Stimulated activated CD4-positive, alpha-beta T cell treated with anti-CD3 and anti-CD28 coated beads, Interleukin-15, amount 100 ng/mL, for 48 hours (primary cell): ENCODE measurements at places on chromosomes 13 and 19.

- DNase-seq = no peak
Observed at GRCh38 chr19:31676271-31677004, 327.2 kb upstream of the TSHZ3 start.

DNA sequence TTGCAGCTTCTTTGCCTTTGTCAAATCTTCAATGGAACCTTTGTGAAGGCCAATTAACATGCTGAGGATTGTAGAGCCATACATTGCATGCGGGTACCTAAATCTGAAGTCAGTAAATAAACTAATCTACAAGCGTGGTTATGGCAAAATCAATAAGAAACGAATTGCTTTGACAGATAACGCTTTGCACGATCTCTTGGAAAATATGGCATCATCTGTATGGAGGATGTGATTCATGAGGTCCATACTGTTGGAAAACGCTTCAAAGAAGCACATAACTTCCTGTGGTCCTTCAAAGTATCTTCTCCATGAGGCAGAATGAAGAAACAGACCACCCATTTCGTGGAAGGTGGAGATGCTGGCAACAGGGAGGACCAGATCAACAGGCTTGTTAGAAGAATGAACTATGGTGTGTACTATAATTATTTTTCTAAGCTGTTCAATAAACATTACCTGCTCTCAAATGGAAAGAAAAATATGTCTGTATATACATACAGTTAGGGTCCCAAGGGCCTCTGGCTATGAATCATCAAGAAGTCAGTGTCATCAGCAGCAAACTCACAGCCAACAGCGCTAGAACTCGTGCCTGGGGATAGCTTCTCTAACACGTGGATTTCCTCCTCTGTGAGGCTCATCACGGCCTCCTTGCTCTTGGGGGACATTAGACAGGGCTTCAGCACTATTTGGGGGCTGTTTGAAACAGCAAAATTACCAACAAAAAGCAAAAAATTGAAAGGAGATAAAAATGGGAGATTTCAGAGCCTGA, 2.9 kb upstream of the CD70 start:
- no peak for DNase-seq

DNA sequence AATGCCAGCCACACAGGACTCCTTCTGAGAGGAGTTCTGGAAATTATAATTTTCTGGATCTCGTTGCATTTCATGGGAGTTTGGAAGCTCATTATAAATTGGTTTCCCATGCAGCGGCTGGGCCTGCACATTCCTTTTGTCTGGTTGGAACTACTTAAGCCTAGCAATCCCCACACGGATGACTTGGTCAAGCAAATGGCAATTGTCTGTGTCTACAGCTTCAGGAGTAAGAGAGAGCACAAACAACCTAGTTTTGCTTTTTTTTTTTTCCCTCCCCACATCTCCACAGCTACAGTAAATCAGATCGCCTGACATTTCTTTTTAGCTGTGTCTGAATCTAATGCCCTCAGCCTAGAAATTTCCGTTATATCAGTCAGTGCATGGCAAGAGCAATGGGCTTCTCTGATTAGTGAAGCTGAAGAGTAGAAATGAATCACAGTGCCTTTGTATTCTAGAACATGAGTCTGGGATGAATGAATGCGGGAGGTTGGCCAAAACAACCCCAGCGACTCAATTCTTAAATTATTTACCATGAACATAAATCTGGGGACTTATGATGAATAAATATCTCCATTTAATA, 15.1 kb downstream of the PCDH8 start:
- no peak for DNase-seq

GRCh38 chr19:19655051-19655594, 8.4 kb downstream of the ATP13A1 start:
- DNase-seq = no peak

DNA sequence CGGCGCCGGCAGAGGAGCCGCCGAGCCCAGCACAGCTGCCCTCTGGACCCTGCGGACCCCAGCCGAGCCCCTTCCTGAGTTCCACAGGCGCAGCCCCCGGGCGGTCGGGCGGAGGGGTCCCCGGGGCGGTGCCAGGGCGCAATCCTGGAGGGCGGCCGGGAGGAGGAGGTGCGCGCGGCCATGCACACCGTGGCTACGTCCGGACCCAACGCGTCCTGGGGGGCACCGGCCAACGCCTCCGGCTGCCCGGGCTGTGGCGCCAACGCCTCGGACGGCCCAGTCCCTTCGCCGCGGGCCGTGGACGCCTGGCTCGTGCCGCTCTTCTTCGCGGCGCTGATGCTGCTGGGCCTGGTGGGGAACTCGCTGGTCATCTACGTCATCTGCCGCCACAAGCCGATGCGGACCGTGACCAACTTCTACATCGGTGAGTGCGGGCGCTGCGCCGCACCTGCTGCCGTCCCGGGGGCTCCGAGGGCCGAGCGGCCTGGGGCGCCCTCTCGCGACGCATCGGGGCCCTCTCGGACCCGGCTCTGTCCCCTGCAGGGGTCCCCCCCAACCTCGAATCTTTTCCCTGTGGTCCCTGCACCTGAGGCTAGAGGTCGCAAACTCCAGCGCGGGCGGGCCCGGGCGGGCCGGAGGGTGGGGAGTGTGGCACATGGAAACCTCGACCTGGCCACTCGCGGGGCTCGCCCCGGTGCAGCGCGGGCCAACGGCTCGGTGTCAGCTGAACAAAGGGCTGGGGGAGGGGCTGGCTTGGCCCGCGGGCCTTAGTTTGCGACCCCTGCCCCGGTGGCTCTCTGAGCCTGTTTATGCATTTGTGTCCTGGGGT, at the start of gene KISS1R:
TSS of gene KISS1R (plus strand) at position 11 of the 829 bp plus-strand sequence. CDS start at position 181, 170 bp downstream.
- no peak for DNase-seq

DNA sequence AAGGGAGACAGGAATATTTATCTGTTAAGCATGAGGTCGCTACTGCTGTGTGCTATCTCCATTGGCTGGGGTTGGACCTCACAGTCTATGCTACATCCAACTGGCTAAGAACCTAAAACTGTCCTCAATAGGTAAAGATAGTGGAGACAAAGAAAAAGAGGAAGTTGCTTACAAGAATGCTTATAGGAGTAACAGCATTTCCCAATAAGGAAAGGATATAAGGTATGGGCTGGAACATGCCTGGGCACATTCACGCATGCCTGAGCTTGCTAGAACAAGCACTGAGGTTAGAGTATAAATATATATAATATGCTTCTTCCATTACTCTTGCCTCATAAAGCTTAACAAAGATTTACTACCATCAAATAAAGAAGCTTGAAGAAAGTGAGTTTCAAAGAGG, 47.9 kb upstream of the CEACAM21 start:
- DNase-seq = no peak

GRCh38 chr13:97810152-97810551, 143.3 kb upstream of the IPO5 start:
- DNase-seq = no peak

- DNase-seq = no peak
Observed at GRCh38 chr19:13637664-13638063, 126.7 kb upstream of the MRI1 start.

- DNase-seq = no peak
Observed at GRCh38 chr19:46546194-46546896, 50.7 kb upstream of the PNMA8B start.

DNA sequence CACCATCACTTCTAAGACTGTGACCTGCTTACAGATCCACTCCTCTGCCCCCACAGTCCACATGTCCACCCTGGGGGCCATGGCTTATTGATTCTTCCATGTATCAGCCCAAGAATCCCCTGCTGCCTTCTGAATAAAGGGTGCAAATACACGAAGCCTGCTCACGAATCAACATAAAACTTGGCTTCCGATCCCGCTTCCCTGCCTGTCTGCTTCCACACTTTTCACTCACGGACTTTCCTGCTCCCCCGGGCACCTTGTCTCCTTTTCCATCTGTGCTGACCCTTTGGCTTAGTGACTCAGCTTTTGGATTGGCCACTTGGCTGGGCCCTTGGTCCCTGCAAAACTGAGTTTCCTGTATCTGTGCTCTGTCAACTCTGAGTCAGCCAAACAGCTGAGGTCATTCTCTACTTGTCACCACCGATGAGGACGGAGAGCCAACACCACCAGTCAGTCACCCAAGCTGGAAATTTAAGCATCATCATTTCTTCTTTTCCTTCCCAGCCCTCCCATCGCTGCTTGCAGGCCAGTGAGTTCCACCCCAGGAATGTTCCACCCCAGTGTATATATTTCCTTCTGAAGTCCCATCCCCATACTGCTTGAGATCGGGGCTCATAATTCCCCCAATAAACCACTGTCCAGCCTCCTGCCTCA, 11.4 kb upstream of the USP12 start:
- DNase-seq = no peak

DNA sequence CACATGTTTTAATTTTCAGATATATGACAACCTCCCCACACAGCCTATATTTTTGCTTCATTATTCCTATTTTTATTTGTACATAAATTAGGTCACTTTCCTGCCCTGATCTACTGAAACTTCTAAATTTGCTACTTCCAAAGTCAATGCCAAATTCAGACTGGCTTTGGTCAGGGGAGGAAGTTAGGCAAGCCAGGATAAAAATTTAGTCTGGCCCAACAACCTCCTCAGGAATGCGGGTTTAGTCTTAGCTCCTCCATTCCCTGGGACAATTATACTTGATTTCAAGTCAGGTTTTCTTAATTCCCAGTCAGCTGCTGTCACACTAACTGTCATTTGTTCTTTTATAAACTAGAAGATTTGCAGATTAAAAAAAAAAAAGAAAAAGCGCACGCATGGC, 84.3 kb downstream of the TM9SF2 start:
- DNase-seq = no peak

GRCh38 chr13:28526876-28527275, 31.9 kb upstream of the FLT1 start:
- no peak for DNase-seq

GRCh38 chr19:13978351-13979243, 26.3 kb downstream of the DCAF15 start:
- no peak for DNase-seq

GRCh38 chr19:2812414-2813234, 7.0 kb upstream of the ZNF554 start:
- DNase-seq = no peak

DNA sequence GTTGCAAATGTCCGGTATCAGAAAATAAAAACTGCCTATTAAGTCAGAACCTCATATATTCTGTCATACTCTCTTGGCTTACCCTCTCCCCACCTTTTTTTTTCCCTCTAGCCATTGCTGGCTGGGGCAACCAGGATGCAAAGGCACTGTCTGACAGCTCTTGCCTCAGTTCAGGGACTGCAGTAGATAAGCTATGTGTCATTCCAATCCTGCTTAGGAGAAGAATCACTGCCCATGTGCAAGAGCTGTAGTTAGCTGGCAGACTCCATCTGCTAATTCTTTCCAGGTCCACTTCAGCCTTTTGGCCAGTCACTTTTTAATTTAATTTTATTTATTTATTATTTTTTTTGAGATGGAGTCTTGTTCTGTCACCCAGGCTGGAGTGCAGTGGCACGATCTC, 895.6 kb upstream of the SLC10A2 start:
- DNase-seq = no peak

DNA sequence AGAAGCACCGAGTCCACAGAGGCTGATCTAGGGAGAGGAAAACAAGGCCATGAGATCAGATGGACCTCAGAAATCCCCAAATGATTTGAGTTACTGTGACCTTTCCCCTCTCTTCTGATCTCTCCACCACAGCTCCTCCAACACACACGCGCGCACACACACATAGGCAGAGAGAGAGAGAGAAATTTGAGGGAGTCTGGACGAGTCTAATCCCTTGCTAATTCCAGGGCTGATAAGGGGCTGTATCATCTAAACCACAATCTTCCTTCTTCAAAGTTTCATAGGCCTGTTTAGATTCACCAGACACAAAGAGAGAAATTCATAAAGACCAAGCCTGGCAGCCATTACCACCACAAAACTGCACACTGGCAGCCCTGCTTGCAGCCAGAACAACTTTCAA, 8.6 kb downstream of the ZFP82 start:
- DNase-seq = no peak

GRCh38 chr13:26061256-26061655, 9.4 kb upstream of the SHISA2 start:
- DNase-seq = no peak

GRCh38 chr13:36193151-36193855, 21.1 kb downstream of the SOHLH2 start:
- DNase-seq = no peak

DNA sequence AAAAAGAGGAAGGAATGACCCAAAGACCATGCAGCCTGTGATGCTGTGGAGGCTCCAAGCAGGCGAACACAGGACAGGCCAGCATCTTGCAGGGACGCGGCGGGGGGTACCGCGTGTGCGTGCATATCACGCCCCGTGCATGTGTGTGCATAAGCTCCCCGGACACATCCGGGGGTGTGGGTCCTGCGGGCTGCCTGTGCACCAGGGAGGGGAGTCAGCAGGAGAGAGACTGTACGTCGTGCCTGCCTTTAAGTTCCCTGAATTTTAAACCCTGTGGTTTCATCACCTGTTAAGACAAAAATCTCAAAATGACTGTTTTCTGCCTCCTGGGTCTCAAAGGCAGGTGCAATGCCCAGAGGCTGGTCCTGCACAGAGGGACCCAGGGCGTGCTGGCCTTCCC, 16.6 kb downstream of the ADAT3 start:
- DNase-seq = no peak

DNA sequence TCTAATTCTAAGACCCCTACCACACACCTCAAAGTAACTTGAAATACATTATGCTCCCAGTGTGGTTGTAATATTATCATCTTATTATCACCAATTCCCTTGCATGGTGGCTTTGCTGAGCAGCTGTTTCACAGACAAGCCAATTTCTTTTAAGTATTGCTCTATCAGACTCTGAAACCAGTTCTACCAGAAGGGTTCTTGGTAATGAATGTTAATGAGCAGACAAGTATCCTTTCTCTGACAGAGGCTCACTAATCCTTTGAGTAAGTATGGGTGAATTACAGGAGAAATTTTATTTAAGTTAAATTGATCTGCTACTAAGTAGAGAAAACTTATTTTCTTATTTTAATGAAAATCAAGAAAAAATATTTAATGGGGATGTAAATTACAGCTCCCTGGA, 326.0 kb downstream of the GPC6 start:
- DNase-seq = no peak

GRCh38 chr19:29544656-29545360, 19.0 kb downstream of the VSTM2B start:
- DNase-seq = no peak

GRCh38 chr13:38582133-38582532, 104.7 kb upstream of the FREM2 start:
- DNase-seq = no peak

- no peak for DNase-seq
Observed at GRCh38 chr19:47445527-47445926, 26.2 kb downstream of the SLC8A2 start.

- DNase-seq = no peak
Observed at GRCh38 chr13:42950181-42950580, 41.9 kb downstream of the EPSTI1 start.

DNA sequence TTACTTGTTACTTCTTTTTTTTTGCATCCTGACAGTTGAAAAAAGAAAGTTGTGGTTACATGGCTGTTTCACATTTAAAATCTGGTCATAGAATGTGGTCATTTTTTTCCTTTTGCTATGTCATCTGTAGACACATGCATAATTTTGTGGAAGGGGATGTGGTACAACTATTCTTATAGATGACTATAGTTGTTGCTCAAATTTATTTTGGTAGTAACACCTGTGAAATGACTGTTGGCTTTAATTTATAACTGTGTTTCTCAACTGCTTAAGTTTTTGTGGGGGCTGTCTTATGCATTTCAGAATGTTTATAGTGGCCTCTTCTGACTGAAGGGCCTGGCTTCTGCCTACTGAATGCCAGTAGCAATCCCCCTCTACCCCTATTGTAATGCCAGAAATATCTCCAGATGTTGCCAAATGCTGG, 130.5 kb downstream of the PAN3 start:
- DNase-seq = no peak

GRCh38 chr13:68597641-68598040, 1367.5 kb upstream of the PCDH9 start:
- DNase-seq = no peak

- DNase-seq = no peak
Observed at GRCh38 chr13:106468207-106468606, 67.3 kb downstream of the EFNB2 start.

- no peak for DNase-seq
Observed at GRCh38 chr19:41872775-41873647, 4.1 kb upstream of the CD79A start.
